ENCODE measurements at places on chromosomes 12 and 14.

DNA sequence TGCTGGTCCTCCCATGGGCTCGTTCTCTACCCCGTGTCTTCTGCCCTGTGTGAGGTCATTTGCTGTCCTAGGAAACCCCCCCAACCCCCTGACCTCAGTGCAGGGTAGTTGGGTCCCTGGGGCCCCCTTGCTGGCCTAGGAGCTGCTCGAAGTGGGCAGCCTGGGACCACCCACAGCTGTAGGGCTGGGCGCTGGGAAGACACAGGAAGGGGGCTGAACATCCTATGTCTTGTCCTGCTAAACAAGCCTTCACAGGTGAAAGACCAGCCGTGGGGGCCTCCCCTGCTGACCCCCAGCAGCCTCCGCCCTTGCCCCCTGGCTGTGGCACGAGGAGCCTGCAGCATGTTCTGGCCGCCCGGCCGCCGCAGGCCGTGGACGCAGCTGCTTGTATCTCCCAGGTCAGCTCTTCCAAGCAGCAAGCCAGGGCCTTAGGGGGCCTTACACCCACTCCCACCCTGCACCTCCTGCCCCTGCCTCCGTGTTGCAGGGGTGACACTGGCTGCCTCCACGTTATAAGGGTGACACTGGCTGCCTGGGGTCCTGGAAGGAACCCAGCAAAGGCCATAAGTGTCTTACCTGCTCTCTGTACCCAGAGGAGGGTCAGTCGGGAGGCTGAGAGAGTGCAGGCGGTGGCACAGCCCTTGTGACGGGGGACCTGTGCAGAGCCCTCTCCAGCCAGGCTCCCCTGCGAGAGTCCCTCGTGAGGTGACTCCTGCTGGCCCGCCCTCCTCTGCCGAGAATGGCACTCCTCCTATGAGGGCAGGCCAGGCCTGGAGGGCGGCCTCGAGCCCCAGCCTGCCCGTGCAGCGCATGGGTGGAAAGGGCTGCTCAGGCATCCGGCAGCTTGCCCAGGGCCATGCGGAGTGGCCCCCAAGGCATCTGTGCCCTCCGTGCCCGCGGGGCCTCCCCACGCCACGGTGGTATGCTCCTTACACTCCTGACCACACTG is 11.5 kb upstream of the TEX22 start:
- DNase-seq: no peak

DNA sequence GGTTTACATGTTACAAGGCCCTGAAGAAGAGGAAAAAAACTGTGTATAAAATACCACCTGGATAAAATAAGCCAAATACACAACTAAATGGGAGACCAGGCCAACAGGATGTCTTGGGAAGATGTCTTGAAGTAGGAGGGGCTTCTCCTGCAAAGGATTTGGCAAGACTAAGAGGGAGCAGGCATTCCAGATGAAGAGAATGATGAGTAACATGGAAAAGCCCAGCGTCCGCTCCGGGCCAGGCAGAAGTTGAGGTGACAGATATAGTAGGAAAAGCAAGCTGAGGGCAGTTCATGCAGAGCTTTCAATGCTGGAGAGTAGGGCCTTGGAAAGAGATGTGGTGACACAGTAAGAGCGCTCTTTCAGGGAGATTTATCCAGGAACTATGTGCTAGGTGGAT is 16.1 kb upstream of the EIF4B start:
- no peak for DNase-seq

- no peak for DNase-seq
These were observed 20.1 kb downstream of the MORN3 start for GRCh38 chr12:121649322-121649721.

GRCh38 chr14:89910691-89911009 is 43.9 kb downstream of the EFCAB11 start:
- no peak for DNase-seq

- no peak for DNase-seq
These were observed 29.2 kb downstream of the DICER1 start for GRCh38 chr14:95128140-95128539.

Data from GM12891 (cell line).